ENCODE measurements at places on chromosomes 1 and 21.

- no peak for DNase-seq
Observed at GRCh38 chr21:29571949-29572348, 273.2 kb downstream of the BACH1 start.

- peak; percentile 68 for DNase-seq
Observed at GRCh38 chr21:34807881-34808568, 139.2 kb downstream of the CLIC6 start.

- DNase-seq: no peak
Observed at GRCh38 chr1:1081311-1082238, 7.5 kb upstream of the RNF223 start.

- no peak for DNase-seq
Observed at GRCh38 chr1:153250166-153250565, 9.3 kb upstream of the LORICRIN start.

- DNase-seq: no peak
Observed at GRCh38 chr1:228833911-228834688, 98.8 kb downstream of the RHOU start.

- no peak for DNase-seq
Observed at GRCh38 chr1:221688488-221688843, 53.4 kb downstream of the DUSP10 start.

- DNase-seq: no peak
Observed at GRCh38 chr1:26607186-26607585, 77.6 kb downstream of the RPS6KA1 start.

GRCh38 chr1:201385299-201385891 lies 7.9 kb upstream of the TNNT2 start:
- DNase-seq: peak; percentile 45

DNA sequence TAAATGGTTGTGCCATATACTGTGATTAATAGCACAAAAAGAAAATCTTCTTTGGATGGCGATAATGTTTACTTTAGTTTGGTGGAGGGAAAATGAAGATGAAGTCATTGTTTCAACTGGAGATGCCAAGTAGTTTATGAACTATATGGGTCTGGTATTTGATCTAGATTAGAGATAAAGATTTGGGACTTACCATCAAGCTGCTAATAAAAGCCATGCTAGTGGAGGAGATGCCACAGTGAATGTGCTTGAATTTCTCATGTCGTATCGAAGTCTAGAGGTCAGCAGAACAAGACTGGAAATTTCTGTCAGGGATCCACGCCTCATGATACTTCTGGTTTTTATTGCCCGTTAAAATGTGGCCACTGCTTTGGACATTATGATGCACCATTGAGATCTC lies 742.0 kb downstream of the NCAM2 start:
- no peak for DNase-seq

- DNase-seq: no peak
Observed at GRCh38 chr21:16307256-16307655, 577.5 kb downstream of the USP25 start.

All from activated T-cell treated with anti-CD3 and anti-CD28 coated beads for 48 hours (primary cell).